ENCODE measurements at places on chromosomes 3 and 15.
A peak's percentile ranks its signal among the peaks of the same experiment; 100 is the strongest.

DNA sequence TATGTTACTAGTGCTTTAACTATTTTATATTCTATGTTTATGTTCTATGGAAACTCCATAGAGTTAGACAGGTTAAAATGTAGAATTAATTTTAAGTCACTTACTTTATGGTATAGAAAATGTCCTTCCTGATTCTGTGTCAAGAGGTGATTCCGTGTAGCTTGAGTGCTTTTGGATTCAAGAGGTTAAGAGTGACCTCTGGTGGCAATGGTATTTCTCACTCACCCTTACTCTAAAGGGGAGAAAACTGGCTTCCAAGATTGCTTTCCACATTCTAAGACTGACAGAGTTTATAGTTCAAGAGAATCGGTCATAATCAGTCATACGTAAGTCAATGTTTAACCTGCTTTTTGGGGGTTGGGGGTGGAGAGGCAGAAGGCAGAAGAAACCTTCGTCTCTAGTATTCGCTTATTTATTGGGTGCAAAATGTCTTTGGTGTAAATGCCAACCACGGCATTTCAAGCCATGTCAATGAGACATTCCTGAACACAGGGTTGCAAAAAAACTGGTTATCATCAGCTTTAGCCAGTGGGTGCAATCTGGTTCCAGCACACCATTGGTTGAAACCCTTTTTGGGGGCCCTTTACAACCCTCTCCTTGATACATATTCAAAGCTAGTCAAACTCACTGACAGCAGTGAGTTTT, 92.0 kb upstream of the VGLL3 start:
- peak; percentile 68 for DNase-seq

DNA sequence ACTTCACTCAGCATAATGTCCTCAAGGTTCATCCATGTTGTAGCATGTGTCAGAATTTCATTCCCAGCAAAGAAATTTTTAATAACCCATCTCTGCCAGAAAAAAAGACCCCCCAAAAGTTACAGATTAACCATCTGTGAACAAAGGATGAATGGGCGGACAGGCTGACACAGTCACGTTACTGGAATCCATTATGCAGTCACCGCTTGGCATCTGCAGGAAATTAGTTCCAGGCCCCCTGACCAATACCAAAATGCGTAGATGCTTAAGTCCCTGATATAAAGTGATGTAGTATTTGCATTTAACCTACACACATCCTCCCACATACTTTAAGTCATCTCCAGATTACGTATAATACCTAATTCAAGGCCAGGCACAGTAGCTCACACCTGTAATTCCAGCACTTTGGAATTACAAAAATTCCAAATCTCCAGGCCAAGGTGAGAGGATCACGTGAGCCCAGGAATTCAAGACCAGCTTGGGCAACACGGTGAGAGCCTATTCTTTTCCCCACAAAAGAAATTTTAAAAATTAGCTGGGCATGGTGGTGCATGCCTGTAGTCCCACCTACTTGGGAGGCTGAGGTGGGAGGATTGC, 1.5 kb upstream of the SLC12A8 start:
- peak; percentile 60 for DNase-seq

GRCh38 chr3:152477422-152477821, 208.7 kb downstream of the MBNL1 start:
- no peak for DNase-seq

DNA sequence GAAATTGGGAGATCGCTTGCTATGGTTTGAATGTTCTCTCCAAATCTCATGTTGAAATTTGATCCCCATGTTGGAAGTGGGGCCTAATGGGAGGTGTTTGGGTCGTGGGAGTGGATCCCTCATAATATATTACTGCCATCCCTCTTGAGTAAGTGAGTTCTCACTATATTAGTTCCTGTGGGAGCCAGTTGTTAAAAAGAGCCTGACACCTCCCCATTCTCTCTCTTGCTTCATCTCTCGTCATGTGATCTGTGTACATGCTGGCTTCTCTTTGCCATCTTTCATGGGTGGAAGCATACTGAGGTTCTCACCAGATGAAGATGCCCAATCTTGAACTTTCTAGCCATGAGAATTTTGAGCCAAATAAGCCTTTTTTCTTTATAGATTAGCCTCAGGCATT, 43.0 kb upstream of the IL20RB start:
- no peak for DNase-seq

- DNase-seq = no peak
These were observed 484.6 kb upstream of the TBL1XR1 start for GRCh38 chr3:177681852-177682251.

DNA sequence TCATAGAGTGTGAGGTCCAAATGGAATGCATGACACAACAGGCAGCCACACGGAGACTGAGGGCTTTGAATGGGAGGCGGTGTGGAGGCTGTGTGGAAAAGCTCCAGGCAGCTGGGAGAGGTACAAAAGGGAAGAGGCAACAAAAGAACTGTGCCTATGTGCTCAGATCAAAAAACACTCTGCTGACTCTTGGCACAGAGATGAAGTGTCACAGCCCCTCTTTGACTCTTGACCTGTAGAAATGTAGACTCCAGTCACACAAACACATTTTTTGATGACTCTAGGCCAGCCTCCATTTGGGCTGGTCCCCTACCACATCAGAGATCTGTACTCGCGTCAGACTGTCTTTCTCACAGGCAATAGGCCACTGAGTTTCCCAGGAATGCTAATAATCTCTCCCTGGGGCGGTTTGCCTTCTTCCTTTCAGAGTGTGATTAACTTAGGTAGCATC, 456.0 kb downstream of the TUSC7 start:
- DNase-seq = peak; percentile 42

DNA sequence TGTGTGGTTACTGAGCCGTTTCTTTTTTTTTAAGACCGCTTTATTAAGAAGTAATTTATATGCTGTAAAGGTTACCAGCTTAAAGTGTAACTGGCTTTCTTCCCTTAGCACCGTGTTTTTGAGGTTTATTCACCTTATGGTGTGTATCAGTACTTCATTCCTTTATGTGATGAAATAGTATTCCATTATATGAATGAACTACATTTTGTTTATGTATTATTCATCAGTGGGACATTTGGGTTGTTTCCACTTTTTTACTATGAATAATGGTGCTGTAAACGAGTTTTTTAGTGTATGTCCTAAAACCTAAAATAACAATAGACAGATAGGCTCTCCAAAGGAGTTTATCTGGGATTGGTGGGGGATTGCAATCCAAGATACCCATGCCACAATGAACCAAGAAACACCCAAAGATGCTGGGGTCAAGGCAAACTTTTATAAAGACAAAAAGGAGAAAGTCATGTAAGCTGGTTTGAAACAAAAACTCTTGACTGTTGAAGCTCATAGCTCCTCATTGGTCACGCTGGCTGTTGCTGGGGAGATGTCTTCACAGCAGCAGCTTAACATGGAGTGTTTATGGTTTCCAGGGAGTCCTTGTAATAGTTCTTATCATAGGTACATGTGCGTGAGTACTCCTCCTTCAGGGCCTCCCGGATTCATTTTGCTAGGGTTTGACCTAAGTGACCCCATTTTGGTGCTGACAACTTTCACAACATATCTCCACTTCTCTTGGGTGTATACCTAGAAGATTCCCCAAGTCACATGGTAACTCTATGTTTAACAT, 16.0 kb downstream of the TM2D3 start:
- no peak for DNase-seq

DNA sequence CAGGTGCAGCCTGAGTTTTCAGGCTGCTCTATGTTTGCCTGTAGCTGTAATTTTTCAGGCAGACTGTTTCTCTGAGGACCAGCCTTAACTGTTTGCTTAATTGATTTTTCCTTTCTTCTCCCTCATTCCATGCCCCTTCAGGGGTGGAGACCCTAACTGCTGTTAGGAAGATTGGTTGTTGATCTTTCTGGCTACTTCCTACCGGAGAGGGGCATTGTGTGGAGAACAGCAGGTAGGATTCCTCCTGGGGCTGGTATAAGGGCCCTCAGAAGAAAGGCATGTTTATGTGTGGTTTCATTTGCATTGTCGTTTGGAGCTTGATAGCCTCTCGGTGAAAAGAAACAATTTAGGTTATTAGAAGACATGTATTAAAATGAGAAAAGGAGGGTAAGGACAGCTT, 56.9 kb upstream of the GOLGA6L2 start:
- DNase-seq = no peak

- DNase-seq = no peak
These were observed 1.3 kb upstream of the MAP6D1 start for GRCh38 chr3:183826448-183827250.

- peak; percentile 74 for DNase-seq
These were observed 1.6 kb downstream of the CYP11A1 start for GRCh38 chr15:74365598-74366445.

- DNase-seq = peak; percentile 75
These were observed 470.4 kb downstream of the ROBO1 start for GRCh38 chr3:79297245-79297960.

DNA sequence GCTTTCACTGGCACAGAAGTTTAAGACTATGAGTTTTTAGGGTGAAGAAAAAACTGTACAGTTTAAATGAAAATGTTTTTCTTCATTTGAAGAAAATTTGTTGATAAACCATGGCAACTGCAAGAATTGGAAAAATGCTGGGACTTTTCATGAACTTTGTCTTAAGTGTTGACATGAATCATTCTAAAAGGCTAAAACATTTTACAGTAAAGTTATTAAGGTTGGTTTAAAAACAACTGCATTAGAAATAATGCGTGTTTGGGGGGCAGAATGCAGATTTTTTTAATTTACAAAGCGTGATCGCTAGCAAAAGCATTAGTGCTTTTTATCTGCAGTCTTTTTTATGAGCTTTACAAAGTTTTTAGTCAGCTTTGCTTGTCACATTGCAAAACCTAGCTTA, 601.9 kb upstream of the TGFBR2 start:
- DNase-seq = no peak

DNA sequence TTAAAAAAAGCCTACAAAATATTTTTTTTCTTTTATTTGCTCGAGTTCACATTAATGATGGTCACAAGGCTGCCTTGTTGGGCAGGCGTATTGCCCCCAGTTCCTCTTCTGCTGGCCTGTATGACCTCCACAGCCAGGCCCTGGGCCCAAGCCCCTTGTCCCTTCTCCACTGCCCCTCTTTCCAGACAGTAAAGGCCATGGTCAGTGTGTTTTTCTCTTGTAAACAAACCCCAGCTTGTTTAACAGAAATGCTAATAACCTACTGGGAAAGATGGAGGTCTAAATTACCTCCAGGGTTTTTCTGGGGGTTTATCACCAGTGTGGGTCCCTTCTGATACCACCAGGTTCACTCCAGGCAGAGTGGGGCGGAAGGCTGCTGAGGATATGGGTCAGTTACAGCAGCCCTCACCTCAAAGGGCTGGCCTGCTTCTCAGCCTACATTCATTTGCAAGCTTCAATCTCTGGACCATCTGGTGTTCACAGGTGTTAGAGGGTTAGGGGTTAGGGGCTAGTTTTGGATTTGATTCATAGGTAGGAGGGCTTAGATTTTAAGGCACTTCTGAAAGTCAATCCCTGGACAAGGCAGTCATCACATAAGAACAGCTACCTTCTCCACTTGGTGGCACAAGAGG, 2.0 kb upstream of the MANF start:
- no peak for DNase-seq

DNA sequence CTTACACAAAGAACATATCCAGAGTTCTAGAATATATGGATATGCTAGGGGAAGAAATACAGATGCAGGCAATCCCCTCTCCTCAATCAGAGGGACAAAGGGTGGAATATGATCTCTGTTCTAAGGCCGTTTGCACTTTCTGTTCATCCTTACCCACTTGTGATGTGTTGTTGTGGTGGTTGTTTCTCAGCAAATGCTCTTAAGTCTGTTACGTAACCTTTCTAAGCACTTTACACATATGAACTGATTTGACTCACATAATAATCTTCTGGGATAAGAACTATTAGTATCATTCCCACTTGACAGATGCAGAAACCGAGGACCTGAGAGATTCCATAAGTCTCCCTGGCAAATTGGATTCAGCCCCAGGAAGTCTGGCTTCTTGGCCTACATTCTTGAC, 40.5 kb downstream of the NGRN start:
- DNase-seq = no peak

- peak; percentile 69 for DNase-seq
These were observed 183.8 kb upstream of the KCNMB2 start for GRCh38 chr3:178352326-178353005.

- DNase-seq = no peak
These were observed 8.9 kb downstream of the CCDC13 start for GRCh38 chr3:42764115-42764514.

- no peak for DNase-seq
These were observed 37.6 kb downstream of the ABTB1 start for GRCh38 chr3:127710155-127710941.

DNA sequence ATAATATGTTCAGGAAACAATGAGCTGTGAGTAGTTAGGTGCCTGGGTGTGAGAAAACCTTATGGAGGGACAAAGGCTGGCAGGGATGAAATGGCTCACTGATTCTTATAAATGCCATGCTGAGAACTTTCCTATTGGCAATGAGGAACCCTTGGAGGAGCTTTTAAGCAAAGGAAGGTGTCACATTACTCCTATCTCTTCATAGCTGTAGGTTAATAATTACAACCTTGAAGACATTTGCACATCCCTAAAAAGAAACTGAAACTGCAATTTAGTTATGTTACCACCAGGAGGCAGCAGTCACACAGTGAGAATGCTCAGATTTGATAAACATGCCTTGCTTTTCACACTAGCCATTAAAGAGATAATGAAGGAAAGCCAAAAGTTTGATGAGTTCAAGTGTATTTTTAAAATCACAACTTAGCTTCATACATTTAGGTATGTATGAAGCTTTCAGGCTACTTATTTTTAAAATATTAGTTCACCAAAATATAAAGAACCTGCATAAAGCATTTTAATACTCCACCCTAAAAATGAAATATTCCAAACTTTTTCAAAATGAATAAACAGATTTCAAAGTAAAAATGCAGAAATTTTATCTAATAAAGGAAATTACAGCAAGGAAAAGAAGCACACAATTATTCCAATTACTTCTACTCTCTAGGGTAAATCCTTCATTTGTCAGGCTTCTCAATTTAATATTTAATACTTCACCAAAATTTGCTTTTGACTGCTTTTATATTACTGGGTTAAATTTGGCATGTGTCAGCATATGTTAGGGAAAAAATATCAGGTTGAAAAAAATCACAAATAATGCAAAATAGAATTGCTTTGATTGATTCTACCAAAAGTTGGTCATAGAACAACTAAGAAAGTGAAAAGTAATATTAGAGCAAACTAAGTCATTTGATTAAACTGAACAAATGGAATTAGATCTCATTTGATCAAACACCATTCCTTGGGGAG, 136.9 kb upstream of the SLC2A2 start:
- DNase-seq = no peak

- no peak for DNase-seq
These were observed 37.3 kb upstream of the POU1F1 start for GRCh38 chr3:87313641-87314040.

- no peak for DNase-seq
These were observed 50.9 kb downstream of the CAPN7 start for GRCh38 chr3:15256861-15257341.
